ENCODE measurements at places on chromosomes 2 and 18.
A peak's percentile ranks its signal among the peaks of the same experiment; 100 is the strongest.

DNA sequence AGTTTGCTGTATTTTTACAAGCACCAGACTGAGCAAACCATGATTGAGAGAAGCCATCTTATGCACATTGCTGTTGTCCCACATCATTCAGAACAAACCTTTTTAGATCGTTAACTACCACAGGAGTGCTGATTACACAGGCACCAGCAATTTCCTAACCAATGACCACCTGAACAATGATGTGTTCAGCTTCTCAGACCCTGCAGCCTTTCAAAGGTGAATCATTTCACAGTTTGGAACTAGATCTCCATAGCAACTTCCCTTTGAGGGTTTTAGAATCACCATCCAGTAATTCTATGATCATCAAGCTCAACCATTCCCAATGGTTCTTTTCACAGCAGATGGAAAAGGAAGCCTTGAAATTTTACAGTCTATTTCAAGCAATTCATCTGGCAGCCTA, 71.4 kb downstream of the OLA1 start:
- DNase-seq: no peak

- DNase-seq: no peak
These were observed 511.2 kb downstream of the SOX11 start for GRCh38 chr2:6203291-6203959.

- no peak for DNase-seq
These were observed 106.3 kb downstream of the C2orf74 start for GRCh38 chr2:61268249-61268648.

GRCh38 chr2:126041391-126042047, 614.4 kb upstream of the GYPC start:
- DNase-seq: no peak

- no peak for DNase-seq
These were observed 1.3 kb downstream of the LRRTM1 start for GRCh38 chr2:80303006-80303908.

DNA sequence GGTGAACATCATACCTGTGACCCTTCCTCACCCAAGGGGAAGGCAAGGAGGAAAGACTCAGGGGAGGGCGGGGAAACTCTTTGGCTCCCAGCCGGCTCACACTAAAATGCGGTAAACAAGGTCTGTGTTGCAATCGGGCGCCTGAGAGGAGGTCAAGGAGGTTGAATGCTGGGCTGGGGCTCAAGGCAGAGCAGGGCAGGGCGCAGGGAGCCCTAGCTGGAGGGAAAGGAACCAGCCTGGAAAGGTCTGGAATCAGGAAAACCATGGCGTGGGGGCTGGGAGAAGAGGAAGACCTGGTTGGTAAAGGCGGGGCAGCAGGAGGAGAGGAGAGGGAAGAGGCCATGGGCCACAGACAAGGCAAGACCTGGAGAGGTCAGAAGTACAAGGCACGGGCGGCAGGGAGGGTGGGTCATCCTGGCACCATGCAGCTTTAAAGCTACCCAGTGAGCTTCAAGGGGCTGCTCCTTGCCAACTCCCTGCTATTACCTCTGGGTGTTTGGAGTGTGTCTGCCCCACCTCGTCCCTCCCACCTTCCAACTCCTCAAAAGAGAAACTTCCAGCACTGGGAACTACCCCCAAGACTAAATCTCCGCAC, 4.8 kb upstream of the TMEM37 start:
- no peak for DNase-seq

- no peak for DNase-seq
These were observed 540.7 kb downstream of the TNS1 start for GRCh38 chr2:217462121-217462520.

- DNase-seq: no peak
These were observed 6.6 kb downstream of the RMP24 start for GRCh38 chr18:35979112-35979511.

- no peak for DNase-seq
These were observed 375.8 kb downstream of the RBM43 start for GRCh38 chr2:150885774-150886386.

DNA sequence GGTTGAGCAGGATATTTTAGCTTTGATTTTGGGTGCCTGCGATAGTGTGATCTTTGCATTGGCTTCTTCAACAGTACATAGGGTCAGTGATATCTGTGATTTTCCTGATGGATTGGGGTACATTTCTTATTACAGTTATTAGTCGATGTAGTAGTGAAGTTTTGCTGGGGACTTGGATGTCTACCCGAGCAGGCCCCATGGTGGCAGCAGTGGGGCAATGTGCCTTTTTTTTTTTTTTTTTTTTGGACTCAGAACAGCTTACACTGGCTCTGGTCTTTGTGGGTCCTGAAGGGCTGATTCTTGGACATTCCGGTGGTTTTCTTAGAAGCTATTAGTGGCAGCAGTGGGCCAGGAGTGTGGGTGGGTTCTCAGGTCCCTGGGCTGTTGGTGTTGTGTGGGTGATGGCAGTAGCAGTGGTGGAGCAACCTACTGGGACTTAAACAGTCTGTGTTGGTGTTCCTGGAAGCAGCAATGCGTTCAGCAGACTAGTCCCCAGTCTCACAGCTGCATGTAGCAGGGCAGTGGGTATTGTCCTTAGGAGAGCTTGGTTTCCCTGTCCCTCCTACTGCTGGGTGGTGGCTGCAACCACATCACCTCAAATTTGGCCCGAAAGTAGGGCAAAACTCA, 53.7 kb upstream of the SLC4A10 start:
- DNase-seq: no peak

DNA sequence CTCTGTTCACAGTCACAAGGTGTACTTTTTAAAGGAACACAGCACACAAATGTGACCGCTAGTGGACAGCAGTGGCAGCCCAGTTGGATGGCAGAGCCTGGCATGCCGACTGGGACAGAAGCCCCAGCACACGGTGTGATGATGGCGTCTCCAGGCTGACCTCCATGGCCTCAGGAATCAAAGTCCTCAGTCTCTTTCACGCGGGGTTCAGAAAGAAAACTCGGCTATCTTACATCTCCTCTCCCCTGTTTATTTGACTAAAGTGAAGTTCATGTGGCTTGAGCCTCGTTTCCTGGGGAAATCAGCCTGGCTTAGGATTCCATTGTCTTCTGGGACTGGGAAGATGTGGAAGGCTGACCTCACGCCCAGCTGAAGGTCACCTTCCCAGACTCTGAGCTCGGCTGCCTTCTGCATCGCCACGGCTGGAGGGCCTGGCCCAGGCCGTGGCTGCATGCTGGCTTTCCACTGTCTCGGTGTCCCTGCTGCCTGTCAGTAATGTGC, 56.1 kb downstream of the ASAP2 start:
- DNase-seq: no peak

GRCh38 chr2:12076810-12077209, 330.4 kb downstream of the LPIN1 start:
- no peak for DNase-seq

DNA sequence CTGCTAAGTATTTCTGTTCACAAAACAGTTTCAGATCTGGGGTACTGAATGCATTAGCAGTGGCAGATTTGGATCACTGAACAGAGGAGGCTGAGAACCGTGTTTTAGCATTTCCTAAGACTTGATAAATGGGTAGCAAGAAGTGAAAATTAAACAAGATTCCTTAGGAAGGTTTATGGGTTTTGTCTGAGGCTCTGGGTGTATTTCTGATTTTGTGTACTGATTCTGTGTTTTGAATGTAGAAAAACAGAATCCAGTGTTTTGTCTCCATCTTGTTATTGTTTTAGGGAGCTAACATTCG, 1.4 kb downstream of the FAM117B start:
- no peak for DNase-seq

- no peak for DNase-seq
These were observed 37.8 kb downstream of the SRSF7 start for GRCh38 chr2:38713338-38713737.

- DNase-seq: no peak
These were observed 2.2 kb downstream of the CD226 start for GRCh38 chr18:69945220-69946114.

- DNase-seq: no peak
These were observed 347.5 kb downstream of the METTL4 start for GRCh38 chr18:2223849-2224248.

DNA sequence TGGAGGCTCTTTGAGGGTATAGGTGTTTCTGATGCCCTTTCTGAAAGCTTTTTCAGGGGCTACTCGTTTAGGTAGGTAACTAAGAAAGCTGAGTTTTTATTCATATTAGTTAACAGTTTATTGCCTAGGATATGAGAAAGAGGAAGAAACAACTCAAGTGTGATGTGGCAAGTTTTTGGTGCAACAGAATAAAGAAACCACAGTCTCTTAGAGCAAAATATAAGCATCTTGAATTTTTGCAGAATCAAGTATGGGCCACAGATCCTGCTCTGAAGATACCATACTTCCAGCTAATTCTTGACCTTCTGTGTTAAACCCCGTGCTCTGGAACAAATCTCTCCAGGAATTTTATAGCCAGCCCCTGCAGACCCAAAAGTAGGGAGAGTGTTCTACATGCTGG, 147.7 kb upstream of the SLC1A4 start:
- no peak for DNase-seq

GRCh38 chr2:174717273-174717672, 47.0 kb downstream of the CHRNA1 start:
- DNase-seq: peak; percentile 46

- no peak for DNase-seq
These were observed 29.0 kb upstream of the PTPN4 start for GRCh38 chr2:119730671-119731177.

DNA sequence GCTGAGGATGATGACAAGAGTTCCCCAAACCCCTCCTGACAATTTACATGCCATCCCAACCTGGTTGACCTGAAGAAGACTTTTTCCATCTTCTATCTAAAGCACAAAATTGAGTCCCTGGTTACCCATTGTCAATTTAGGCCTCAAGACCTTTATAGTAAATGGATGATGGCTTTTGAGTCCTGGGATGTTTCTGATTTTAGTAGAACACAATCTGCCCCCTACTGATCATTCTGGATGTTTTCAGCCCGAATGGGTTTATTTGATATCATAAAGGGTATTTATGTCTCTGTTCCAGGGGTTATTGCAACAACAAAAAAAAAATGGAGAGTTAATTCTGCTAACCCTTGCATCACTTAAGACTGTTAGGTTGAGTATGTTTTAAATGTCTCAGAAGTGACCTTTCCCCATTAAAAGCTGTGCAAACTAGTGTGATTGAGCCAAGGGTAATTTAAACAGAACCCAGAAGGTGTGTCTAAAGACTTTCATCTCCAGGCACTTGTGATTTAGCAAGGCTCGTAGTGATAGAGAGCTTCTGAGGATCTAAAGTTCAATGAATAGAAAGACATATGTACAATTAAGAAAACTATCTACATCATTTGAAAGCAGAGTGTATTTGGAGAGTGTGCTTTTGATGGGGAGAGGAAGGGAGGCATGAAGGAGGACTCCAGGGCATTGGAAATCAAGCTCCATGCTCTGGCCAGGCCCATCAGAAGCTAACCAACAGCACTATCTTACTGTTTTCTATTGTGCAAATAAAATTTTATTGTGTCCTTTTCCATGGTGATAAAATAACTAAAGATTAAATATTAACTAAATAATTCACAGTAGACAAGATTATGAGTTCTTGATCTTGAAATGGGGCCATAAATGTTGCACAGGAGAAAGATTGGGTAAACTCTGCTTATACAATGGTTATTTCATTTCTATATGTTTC, 96.6 kb upstream of the NOSTRIN start:
- DNase-seq: no peak

DNA sequence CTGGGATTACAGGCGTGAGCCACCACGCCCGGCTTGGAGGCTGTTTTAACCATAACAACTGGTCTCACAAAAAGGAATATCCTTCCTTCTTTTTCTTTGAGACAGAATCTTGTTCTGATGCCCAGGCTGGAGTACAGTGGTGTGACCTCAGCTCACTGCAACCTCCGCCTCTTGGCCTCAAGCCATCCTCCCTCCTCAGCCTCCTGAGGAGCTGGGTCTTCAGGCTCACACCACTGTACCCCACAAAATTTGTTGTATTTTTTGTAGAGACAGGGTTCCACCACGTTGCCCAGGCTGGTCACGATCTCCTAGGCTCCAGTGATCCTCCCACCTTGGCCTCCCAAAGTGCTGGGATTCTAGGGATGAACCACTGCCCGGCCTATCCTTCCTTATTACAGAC, 21.7 kb downstream of the CTIF start:
- DNase-seq: no peak

DNA sequence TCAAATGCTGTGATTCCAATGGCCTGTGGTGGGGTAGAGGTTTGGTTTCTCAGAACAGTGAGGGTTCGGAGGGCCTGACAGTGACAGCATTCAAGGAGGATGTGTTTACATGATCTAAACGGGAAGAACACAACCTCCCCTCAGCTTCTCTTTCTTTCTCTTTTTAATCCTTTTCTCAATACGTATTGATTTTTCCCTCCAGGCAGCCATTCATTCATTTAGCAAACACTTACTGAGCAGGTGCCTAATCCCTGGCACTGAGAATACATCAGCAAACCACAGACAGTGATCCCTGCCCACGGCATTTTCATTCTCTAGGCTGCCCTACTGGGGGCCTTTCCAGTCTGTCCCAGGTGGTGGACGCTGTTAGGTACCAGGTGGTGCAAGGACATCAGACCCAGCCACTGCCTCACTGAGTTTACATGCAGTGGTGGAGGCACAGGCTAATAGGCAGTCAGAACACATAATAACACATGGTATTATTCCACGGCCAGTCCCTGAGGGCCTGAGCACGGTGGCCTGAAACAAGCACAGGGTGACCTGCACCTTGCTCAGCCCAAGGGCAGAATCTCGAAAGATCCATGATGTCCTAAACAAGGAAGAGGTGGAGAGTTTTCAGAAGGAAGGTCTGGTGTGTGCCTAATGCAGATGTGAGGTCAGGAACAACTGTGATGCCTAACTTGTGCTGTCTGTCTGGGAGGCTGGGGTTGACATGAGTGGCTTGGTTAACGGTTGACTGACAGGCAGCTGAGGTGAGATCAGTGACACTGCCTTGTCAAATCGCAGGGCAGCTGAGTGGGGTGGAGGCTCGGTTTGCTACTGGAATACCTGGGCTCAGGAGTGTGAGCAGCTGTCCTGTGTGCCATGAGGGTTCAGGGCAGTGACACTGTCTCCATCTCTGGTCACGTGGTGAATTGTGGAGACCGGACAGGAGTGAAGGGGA, 785.5 kb upstream of the HS6ST1 start:
- no peak for DNase-seq

DNA sequence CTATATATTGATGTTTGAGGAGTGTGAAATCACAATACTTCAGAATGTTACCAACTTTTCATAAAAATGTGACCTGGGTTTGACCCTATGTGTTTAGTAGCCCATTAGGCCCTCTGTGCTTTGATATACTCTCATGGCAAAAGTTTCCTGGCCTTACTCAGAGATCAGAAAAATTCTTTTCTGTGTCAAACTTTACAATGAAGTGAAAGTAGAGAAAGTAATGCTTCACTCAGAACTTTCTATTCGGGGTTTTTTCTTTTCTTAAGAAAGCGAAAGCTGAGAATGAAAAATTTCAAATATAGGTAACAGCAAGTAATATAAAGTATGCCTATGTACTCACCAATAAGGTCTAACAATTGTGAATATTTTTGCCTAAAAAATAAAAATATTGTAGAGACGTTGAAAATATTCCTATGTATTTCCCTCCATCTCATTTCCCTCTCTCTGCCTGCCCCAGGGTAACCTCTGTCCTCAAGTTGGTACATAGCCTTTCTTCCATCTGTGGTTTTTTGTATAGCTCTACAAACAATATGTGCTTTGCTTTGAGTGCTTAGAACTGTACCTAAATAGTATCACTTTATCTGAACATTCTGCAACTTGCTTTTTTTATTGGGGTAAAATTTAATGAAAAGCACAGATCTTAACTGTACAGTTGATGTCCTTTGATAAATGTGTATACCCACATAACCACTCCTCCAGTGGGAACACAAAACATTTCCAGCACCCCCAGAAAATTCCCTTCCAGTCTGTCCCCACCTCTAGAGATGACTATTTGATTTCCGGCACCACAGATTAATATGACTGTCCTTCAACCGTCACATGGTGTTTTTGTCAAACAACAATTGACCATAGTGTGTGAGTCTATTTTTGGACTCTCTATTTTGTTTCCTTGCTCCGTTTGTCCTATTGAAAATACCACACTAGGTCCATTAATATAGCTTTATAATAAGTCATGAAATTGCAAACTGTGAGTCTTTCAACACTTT, 10.3 kb upstream of the ACKR3 start:
- no peak for DNase-seq
